ENCODE measurements at places on chromosomes 5 and 9.

DNA sequence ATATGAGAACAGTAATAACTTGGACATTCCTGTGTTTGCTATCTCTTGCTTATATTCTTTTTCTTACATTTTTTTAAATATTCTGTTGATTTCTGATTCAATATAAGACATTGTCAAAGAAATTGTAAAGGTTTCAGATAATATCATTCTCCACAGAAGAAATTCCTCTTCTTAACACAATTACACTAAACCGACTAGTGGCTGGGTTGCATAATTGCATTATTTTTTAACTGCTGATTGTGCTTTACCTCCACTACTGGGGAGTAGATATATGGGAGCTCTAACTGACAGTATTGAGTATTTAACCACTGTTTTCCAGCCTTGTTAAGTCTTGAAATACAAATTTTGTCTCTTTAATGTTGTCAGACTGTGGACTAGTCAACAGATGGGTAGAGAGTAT is 723.8 kb upstream of the EDIL3 start:
- no peak for DNase-seq

GRCh38 chr5:3010953-3011763 is 259.7 kb upstream of the IRX2 start:
- no peak for DNase-seq

DNA sequence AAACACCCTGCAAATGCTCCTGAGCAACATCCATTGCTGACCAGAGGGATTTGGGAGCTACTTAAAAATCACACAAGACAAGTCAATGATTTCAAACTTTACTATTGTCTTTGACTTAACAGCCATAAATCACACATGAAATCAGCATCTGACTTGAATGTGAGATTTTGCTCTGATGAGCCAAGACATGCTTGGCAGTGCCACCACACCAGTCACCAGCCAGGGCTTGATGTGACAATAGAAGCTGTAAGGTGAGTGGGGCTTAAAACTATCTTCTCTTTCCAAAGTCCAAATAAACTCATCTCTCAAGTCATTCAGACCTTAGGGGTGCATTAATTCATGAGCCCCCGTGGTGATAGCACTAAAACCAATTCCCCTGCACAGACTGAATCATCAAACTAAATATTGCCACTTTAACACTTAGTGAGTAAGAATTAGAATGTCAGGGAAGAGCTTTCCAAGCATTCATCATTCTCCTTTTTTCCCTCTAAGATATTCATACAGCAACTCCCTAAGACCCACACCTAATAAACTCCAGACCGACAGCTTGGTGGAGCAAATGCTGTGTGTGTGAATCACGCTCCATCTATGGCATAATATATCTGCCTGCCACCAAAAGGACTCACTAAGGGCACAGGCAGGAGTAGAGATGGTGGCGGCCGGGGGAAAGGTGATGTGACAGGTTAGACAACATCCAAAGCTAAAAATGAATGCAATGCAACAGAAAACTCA is 119.4 kb downstream of the SPOCK1 start:
- no peak for DNase-seq

DNA sequence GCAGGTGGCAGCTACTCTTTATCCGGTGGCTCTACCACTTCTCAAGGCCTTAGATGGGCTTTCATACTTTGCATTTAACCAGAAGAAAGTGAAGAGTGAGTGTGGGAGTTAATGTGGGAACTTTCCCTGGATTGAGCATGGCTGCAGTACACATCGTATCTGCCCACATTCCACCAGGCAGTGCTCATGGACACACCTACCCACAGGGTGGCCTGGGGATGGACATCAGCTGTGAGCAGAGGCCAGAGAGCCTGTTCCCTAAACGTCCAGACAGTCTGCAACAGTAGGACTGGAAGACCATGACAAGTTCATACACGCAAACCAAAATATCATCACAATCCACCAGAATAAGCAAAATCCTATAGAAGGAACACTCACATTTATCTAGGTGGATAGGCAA is 213.8 kb downstream of the IRX1 start:
- no peak for DNase-seq

DNA sequence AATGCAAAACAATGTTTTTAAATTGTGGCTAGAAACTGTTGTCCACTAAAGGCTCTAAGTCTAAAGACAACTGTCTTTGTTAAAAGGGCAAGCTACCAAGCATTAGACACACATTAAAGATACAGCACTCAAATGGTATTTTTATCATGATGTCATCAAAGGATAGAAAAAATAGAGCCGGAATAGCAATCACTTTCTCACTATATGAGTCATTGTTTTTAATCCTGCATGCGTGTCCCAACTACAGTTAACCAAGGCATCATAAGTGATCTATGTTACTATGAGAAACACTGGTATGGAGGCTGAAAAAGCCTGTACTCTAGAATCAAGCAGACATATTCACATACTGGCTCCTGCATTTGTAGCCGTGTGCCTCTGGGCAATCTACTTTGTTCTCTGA is 1.9 kb upstream of the PJA2 start:
- no peak for DNase-seq
